Omental fat pad (tissue), 4 donors: ENCODE measurements at places on chromosomes 7 and 10.

GRCh38 chr10:119407254-119407777 lies 135.2 kb downstream of the RGS10 start:
- no peak for DNase-seq

DNA sequence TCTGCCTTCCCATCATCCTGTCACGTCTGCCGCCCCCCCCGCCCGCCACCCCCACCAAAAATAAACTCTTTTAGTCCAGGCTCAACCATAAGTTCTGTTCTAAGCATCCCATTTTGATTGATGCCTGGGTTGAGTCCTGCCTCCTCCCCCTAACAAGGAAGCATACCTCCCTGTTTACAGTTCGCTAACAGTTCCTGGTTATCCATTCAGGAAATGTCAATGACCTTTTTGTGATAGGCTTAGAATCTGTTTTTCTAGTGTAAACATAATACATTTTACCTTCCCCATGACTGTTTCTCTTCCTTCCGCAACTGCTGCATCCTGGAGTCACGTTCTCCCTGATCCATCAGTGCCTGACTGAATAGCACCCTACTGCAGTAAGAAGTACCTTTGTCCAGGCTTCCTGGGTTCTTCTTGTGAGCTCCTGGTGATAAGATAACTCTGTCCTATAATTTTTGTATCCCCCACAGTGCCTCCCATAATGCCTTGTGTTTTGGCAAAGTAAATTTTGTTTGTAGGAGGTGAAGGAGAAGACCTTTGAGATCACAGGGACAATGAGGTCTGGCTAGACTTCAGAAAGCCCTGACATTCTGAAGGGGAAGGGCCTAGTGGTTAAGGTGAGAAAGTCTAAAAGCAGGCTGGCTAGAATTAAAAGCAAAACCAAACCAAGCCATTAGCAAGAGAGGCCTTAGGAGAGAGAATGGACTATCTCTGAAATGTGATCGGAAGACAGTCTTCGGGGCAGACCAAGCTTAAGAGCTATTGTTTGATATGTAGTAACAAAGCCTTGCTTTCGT lies 7.3 kb downstream of the AGFG2 start:
- DNase-seq, result no peak

GRCh38 chr10:125824736-125825135 lies 1.4 kb downstream of the BCCIP start:
- DNase-seq, result no peak

DNA sequence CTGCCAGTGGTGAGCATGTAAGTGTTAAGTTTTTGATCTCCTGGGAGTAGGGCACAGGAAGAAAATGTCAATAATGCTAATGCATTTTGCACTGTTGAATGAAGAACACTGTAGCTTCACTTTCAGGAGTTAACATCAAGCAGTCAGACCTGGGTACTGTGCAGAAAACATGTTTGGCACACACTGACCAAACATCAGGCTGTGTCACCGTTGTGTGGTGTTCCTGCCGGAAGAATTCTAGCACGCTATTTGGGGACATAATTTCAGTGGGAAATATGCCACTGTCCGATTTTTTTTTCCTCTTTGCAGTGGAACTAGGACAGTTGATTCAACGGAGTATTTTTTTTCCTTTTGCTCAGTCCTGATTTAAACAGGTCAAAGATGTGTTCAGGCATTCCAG lies 24.4 kb upstream of the ABCB5 start:
- no peak for DNase-seq

DNA sequence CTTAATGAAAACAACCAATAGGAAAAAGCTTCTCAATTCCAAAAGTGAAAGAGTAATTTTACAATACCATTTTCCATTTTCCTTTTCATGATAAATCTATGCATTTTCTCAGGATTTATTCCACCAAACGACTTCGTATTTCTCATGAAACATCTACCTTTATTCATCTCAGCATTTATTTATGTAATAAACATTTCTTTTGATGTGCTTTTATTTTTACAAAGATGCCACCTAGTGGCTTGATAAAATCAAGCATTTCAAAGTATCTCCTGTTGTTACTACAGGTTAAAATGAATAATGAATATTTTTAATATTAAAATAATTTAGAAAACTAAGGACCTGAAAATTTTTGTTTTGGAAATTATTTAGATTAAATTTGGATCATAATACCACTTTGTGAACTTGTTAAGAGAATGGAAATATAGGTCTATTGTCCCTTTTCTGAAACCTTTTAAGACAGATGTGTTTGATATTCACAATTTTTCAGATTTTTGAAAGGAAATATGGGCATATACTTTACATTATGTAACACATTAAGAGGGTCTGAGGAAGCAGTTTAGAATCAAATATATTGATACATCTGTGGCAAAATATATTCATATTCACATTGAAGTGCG lies 2.7 kb upstream of the IQUB start:
- DNase-seq, result no peak

GRCh38 chr7:95501261-95501832 lies 15.6 kb downstream of the ASB4 start:
- no peak for DNase-seq

- DNase-seq, result no peak
Measured at GRCh38 chr7:19747740-19748339, 25.6 kb downstream of the TMEM196 start.

GRCh38 chr7:155378580-155378934 lies 79.4 kb upstream of the EN2 start:
- no peak for DNase-seq

- no peak for DNase-seq
Measured at GRCh38 chr7:131385039-131385605, 57.4 kb downstream of the MKLN1 start.

DNA sequence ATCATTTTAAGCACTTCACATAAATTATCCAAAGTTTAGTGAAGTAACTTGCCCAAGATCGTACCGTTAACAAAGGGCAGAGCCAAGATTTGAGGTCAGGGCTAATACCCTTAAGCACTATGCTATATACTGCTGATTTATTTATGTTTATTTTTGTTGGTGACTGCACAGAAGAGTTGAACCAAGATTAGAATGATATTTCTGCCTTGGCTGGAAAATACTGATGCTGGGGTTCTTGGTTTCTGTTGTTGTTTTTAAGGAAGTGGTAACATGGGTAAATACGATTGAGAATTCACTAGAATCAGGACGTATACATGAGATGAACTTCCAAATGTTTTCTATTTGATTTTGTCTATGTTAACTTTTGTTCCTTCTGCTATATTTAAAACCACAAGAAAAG lies 9.3 kb downstream of the ADD3 start:
- DNase-seq, result no peak

GRCh38 chr10:77849039-77849664 lies 77.4 kb downstream of the DLG5 start:
- DNase-seq, result no peak

- DNase-seq, result no peak
Measured at GRCh38 chr7:26477381-26477990, 185.8 kb downstream of the SNX10 start.

DNA sequence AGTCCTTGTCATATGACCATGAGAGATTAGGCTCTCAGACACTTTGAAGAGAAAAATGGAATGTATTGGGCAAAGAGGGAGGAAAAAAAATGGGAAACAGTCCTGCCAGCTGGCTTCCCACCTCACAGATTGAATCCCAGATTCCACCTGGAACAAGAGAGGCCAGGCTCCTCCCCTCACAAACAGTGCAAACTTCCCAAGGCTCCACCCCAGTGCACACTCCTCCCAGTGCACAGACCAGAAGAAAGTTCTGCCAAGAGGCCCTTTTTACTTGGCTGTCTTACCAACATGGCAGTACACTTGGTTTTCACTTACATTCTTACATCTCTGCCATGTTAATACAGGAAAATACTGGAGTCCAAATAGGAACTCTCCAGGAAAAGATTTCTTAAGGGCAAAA lies 202.3 kb downstream of the AHR start:
- DNase-seq, result no peak

DNA sequence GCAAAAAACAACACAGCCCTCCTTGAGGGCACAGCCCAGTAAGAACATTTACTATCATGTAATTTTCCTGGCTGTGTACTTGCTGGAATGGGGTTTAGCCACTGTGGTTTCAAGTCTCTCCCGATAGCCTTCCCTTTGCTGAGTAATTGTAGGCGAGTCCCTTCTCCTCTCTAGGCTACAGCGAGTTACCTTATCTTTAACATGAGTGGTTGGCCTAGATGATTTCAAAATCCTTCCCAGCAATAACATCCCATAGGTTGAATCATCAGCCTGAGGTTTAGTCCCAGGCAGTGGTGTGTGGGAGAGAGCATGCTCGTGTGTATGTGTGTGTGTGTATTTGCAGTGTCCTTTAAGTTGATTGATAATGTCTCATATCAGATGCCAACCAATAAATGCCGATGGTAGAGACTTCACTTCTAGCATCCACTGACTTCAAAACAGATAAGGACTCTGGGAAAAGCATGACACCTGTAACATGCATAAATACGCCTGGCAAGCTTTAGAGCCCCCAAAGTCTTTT lies 142.9 kb upstream of the ZMIZ1 start:
- no peak for DNase-seq

GRCh38 chr10:60353519-60354258 lies 36.0 kb downstream of the ANK3 start:
- DNase-seq, result no peak

- no peak for DNase-seq
Measured at GRCh38 chr10:119347181-119347974, 140.0 kb downstream of the GRK5 start.

DNA sequence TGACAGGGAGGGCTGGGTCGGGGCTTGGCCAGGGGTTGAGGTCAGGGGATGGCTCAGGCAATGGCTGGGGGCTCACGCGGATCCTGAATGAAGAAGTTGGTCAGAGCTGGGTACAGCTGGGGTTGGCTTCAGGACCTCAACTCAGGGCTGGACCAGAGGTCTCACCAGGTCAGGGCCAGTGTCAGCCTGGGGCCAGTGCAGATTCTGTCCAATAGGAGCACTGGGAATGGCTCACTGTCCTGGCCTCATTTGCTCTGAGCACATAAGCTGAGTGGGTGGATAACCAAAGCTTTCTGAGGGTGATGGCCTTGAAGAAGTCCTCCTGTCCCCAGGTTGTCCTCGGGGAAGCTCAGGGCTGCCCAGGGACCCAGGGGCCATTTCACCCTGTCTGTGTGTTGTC lies 54.9 kb upstream of the PCBD1 start:
- DNase-seq, result no peak

GRCh38 chr10:38093816-38094157 lies 350 bp upstream of the ZNF37A start:
- no peak for DNase-seq

DNA sequence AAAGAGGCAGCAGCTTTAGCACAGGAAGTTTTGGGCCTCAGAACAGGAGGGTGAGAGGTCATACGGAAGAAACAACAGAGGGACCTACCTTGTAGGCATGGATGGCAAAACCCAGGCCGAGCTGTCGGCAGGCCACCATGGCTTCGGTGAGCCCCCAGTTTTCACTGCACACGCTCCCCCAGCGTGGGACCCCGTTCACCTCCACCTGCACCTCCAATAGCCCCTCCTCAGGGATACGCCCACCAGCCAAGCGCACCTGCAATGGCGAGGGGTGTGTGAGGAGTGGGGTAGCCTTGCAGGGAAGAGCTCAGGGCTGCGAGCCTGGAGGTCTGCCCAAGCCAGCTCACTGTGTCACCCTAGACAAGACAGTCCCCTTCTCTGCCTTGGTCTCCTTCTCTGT lies 11.3 kb downstream of the LOXL4 start:
- no peak for DNase-seq

- no peak for DNase-seq
Measured at GRCh38 chr10:2777666-2778355, 289.5 kb upstream of the PFKP start.

GRCh38 chr7:43309706-43310022 lies 197.2 kb downstream of the HECW1 start:
- DNase-seq, result no peak

- peak; percentile 75 for DNase-seq
Measured at GRCh38 chr7:74094224-74095101, 10.9 kb downstream of the LIMK1 start.

DNA sequence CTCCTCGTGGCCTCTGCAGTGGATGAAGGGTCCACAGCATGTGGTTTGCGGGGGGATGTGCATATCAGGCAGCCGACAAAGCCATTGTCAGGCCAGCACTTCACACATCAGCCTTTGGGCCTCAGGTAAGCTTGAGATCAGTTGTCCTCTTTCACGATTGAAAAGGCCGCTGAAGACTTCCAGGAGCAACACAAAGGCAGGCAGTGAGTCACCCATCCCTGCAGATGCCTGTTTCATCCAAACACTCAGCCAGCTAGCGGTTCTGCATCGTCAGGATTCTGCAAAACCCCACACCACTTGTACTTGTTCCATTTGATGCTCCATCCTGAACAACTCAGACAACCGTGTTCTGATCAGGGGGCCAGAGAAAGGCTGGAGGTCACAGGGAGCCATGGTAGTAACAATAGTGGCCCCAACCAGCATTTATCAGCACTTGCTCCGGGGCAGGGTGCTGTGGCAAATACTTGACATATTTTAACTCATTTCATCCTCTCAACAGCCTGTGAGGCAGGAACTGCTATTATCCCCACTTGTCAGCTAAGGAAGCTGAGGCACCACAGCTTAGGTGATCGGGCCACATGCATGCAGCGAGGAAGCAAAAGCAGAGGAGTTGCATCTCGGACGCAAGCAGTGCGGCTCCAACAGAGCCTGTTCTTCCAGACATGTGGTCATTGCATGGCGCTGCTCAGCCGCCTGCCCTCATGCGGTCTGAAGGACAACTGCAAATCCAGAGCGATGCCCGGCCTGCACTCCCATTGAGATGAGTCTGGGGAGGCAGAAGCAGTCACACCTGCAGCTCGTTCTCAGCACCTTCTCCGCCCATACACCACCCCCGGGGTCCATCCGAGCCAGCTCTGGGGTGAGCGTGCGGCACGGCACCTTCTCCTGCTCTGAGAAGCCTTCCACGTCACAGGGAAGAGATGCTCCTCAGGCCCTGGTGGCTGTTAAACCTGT lies 144.9 kb downstream of the PAXIP1 start:
- DNase-seq, result no peak

DNA sequence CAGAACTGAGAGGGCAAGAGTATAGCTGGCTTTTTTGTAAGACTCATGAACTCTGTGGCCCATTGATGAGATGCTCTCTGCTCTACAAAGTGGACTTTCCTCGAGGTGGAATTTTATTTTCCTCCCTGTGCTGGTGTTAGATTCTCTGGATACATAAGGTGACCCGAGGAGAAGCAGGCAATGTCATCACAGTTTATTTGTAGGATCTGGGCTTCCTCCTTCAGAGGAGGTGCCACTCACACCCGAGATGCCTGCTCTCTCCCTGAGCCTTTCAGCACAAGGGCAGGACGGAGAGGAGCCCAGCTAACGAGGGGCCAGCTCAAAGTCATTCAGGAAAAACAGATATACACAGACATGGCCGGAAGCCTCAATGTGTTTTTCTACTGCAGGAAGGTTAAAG lies 103.0 kb downstream of the KIAA1217 start:
- DNase-seq, result no peak

- DNase-seq, result no peak
Measured at GRCh38 chr7:87564296-87564963, 36.3 kb downstream of the ABCB1 start.
